ENCODE measurements at places on chromosomes 4 and X. TPM values are rescaled to one million over a fixed set of nuclear protein-coding genes. Genes with fewer than 3 reads are reported as not detected.

Gene MAGEA8
- not detected for total RNA-seq

Gene UCP1
- 0.34 TPM for total RNA-seq

Gene CLCN4
- 9.3 TPM for total RNA-seq

Gene CYSLTR1
- total RNA-seq: 2.5 TPM

Gene STPG2
- 1.6 TPM for total RNA-seq

Gene NDST3
- 0.74 TPM for total RNA-seq

Gene PITX2
- total RNA-seq: not detected

Gene ETDB
- not detected for total RNA-seq

Gene MAOB
- 19.6 TPM for total RNA-seq

Gene TMEM271
- not detected for total RNA-seq

Gene CXCL6
- 6.5 TPM for total RNA-seq

Gene RADX
- 9.2 TPM for total RNA-seq

Gene FANCB
- total RNA-seq: 1.0 TPM

Gene HTN3
- not detected for total RNA-seq

Gene NOCT
- 6.8 TPM for total RNA-seq

Gene PPP4R3C
- not detected for total RNA-seq

Gene ZCCHC18
- total RNA-seq: 0.52 TPM

Gene FMR1NB
- not detected for total RNA-seq

Gene PCYT1B
- 3.8 TPM for total RNA-seq

Gene SMIM31
- 3.8 TPM for total RNA-seq

Gene ASB5
- 0.40 TPM for total RNA-seq

Gene DCX
- 1.6 TPM for total RNA-seq

Gene TCEAL2
- 4.3 TPM for total RNA-seq

Gene JADE3
- total RNA-seq: 13.9 TPM

Gene ITGB1BP2
- total RNA-seq: 2.7 TPM

Gene CXCL5
- 52.8 TPM for total RNA-seq

Gene UGT2B17
- total RNA-seq: not detected

Gene FGFR3
- 99.3 TPM for total RNA-seq

Gene PF4V1
- total RNA-seq: not detected

Gene EPHA5
- 0.11 TPM for total RNA-seq

Gene TAF7L
- 0.21 TPM for total RNA-seq

Gene NHSL2
- total RNA-seq: 7.5 TPM

Gene RNF128
- total RNA-seq: 5.2 TPM

Gene SATL1
- 0.06 TPM for total RNA-seq

Gene SRPX
- 47.6 TPM for total RNA-seq

Gene DDX53
- total RNA-seq: not detected

Gene ALB
- total RNA-seq: 32.8 TPM

Gene SPACA5
- not detected for total RNA-seq

Gene CRMP1
- 24.4 TPM for total RNA-seq

Gene TBC1D19
- total RNA-seq: 41.6 TPM

Gene UGT2B15
- not detected for total RNA-seq

Gene LEF1
- 4.2 TPM for total RNA-seq
